Thoracic aorta (tissue), 2 donors: ENCODE measurements at places on chromosomes 2 and 18. TPM values are rescaled to one million over a fixed set of nuclear protein-coding genes. Genes with fewer than 3 reads are reported as not detected.

Gene DNAJC27
- 27.2 TPM for total RNA-seq

Gene MALT1
- total RNA-seq = 17.7 TPM

Gene GAD1
- 5.5 TPM for total RNA-seq

Gene IL1A
- not detected for total RNA-seq

Gene ANKRD23
- 6.0 TPM for total RNA-seq

Gene PPP1R1C
- not detected for total RNA-seq

Gene SH2D6
- not detected for total RNA-seq

Gene ALLC
- not detected for total RNA-seq

Gene DPYSL5
- not detected for total RNA-seq

Gene TLX2
- not detected for total RNA-seq

GRCh38 chr2:15984368-15985255 is 44.3 kb downstream of the MYCN start:
- no peak for DNase-seq
- H3K4me1 ChIP-seq = peaks cover 6% of the 10 kb centered on the region
- H3K4me3 ChIP-seq = no peak overlapping the region
- no peak overlapping the region for H3K27ac ChIP-seq
- H3K27me3 ChIP-seq = no peaks in the 10 kb centered on the region

DNA sequence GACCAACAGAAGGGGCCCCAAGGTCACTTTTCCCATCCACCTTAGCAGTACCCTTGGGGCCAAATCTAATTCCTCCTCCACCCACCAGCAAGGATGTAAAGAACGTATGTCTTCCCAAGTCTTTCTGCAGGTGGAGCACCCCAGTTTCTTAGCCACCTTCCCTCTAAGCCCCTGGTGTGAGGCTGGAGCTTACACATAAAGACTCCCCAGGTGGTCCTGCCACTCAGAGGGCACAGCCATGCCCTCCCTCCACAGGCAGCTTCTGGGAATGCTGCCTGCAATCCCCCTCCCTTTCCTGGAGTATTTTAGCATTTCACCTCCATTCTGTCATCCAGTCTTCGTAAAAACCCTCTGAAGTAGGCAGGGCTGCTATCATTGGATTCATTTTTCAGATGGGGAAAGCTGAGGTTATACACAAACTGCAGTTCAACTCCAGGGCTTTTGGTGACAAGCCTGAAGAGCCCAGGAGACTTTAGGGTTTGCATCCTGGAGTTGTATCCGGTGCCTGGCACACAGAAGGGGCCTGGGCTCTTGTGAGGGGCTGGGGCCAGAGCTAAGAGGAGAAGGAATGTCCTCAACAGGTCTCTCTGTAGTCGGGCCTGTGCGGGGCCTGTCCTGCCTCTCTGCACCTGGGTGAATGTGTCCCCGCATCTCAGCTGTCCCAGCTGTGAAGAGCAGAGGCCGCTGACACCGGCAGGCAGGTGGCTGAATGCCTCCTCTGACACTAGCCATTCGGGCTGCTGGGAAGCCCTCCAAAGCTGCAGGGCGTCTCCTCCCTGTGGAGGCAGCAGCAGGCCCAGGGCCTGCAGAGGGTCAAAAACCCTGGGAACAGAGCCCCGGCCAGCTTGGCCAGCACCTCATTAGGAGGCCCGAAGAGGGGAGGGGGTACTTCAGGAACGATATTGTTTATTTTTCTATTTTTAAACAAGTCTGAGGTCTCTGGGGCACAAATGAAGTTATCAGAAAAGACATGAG is 27.6 kb downstream of the CIB4 start:
- H3K4me1 ChIP-seq = peaks cover 44% of the 10 kb centered on the region

GRCh38 chr18:74758995-74759394 is 161.3 kb downstream of the ZNF407 start:
- H3K4me3 ChIP-seq = no peak overlapping the region
- no peaks in the 10 kb centered on the region for H3K4me1 ChIP-seq
- no peak for DNase-seq
- H3K36me3 ChIP-seq = no peaks in the 10 kb centered on the region

GRCh38 chr18:8839281-8839680 is 133.9 kb downstream of the MTCL1 start:
- no peak overlapping the region for H3K4me3 ChIP-seq
- no peaks in the 10 kb centered on the region for H3K4me1 ChIP-seq

- DNase-seq = no peak
- peak overlapping the region; percentile 75 for H3K27ac ChIP-seq
- H3K4me1 ChIP-seq = peaks cover 9% of the 10 kb centered on the region
- no peak overlapping the region for H3K4me3 ChIP-seq
- no peaks in the 10 kb centered on the region for H3K36me3 ChIP-seq
- H3K27me3 ChIP-seq = no peaks in the 10 kb centered on the region
These were observed 109.6 kb upstream of the CDC42EP3 start for GRCh38 chr2:37781028-37781427.

DNA sequence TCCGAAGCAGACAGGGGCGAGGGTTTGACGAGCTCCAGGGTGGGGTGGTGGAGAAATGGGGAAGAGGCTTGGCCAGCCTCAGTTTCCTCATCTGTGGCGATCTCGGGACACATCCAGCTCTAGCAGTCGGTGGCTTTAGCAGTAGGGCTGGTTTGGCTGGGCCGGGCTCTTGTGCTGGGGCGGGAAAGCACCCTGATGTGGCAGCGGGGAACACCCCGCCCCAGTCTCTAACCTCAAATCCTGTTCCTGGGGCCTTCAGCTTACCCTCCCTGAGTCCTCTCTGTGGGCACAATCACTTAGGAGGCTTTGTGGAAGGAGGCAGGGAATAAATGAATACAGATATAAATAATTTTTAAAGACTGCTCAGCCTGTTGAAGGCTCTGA is 26.5 kb upstream of the MCFD2 start:
- peaks cover 43% of the 10 kb centered on the region for H3K4me1 ChIP-seq
- no peaks in the 10 kb centered on the region for H3K27me3 ChIP-seq
- DNase-seq = no peak
- H3K27ac ChIP-seq = peak overlapping the region; percentile 79

DNA sequence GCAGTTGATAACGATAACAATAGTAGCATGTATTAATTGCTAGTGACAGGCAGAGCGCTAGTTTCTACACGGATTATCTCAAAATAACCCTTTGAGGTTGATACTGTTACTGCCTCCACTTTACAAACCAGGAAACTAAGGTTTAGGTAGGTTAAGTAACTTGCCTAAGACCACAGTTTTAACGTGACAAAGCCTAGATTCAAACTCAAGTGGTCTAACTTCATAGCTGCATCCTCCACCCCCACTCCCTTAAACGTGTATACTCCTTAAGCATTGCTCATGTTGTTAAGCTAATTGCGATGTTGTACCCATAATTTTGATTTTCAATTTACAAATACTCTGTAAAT is 1.2 kb downstream of the ME2 start:
- no peak for DNase-seq
- no peaks in the 10 kb centered on the region for H3K27me3 ChIP-seq
- peak overlapping the region; percentile 98 for H3K4me3 ChIP-seq
- no peak overlapping the region for H3K27ac ChIP-seq
- no peaks in the 10 kb centered on the region for H3K36me3 ChIP-seq
- peaks cover 9% of the 10 kb centered on the region for H3K4me1 ChIP-seq
